ENCODE measurements at places on chromosomes 2 and 18. TPM values are rescaled to one million over a fixed set of nuclear protein-coding genes. Genes with fewer than 3 reads are reported as not detected.

NPHP1 gene
- 2.1 TPM for polyA plus RNA-seq

PSMA8 gene
- polyA plus RNA-seq, result 3.9 TPM

TUBA4B gene
- polyA plus RNA-seq, result not detected

FNDC4 gene
- 0.65 TPM for polyA plus RNA-seq

LYPD1 gene
- polyA plus RNA-seq, result not detected

DNA sequence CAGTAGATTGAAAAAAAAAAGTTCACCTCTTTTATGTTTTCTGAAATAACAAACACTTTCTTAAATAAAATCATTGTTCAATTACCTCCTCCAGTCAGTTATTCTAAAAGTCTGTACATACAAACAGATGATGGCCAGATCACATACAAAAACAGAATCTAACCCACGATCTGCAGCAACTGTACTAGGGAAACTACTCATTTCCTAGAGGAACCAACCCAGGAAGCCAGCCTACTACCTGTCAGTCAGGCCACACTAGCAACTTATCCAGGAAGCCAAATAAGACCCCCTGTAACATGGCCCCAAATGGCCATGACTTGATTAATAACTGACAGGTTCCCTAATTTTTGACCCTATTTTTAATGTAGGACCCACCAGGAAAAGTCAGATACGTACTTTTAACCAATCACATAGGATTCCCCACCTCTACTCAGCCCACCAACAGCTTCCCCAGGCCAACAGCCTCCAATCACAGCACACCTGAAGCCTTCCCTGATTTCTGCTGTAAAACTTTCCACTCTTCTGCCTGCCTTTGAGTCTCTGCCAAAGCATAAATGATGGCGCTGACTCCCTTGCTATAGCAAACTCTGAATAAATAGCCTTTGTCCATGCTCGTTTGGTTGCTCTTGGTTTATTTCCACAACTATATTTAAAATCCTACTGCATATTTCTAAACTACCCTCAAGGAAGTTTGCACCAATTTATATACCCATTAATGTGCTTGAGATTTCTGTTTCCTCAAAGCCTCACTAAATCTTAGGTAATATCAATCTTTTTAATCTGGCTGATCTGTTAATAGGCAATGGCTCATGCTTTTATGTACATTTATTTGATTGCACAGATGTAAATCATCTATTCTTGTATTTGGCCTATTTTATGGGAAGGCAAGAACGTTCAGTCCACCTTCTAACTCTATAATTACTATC lies 486.4 kb downstream of the FBXO15 start:
- DNase-seq, result no peak

DNA sequence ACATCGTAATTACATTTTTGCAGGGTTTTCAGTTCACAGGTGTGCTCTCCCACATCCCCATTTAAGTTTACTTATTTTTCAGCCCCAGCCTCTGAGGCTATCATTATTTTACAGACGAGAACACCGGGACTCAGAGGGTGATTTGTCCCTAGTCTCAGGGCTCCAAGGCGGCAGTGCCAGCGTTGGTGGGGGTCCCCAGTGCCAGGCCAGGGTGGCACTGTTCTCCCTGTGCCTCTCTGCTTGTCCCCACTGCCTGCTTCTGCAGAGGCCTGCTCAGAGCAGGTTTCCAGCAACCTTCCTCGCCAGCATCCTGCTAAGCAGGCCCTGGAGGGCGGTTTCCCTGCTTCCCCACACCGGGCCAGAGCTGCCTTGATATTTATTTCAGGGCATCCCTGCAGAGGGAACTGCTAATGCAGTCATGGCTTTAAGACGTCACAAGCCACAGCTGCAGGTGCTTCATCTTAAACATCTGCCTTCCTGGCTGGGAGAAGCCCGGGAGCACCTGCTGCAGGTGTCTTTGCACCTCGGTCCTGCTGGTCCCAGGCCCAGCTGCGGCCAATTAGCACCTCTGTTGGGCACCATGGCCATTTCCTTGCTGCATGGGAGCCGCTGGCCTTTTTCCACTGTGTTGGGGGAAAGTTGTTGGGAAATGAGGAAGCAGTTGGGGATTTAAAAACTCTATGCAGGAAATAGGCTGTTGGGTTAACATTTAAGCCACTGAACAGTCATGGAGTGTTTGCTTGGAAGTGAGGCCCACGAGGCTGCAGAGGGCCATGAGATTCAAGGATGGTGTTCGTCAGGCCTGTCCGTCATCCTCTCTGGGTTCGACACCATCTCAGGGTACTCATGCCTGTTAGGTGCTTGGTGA lies 22.8 kb downstream of the HPCAL1 start:
- no peak for DNase-seq

- DNase-seq, result no peak
Measured at GRCh38 chr18:48835119-48835518, 115.6 kb downstream of the SMAD7 start.

DNA sequence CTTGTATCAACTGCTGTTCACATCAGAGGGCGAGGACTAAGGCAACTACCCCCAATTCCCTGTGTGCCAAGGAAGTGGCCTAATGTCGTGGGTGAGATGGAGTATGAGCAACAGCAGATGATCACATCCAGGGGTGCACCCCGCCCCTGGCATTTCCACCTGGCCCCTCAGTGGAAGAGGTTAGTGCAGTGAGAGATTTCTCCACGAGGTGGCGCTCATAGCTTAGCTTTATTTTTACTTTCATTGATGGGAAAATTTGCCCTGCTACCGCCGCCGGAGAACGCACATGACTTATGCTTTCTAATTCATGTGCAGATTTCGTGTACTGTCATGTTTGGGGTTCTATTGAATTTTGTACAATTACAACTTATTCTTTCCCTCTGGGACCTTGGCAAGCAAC lies 470.6 kb upstream of the MEX3C start:
- DNase-seq, result no peak

- no peak for DNase-seq
Measured at GRCh38 chr2:182594286-182594685, 121.8 kb upstream of the DNAJC10 start.

DNA sequence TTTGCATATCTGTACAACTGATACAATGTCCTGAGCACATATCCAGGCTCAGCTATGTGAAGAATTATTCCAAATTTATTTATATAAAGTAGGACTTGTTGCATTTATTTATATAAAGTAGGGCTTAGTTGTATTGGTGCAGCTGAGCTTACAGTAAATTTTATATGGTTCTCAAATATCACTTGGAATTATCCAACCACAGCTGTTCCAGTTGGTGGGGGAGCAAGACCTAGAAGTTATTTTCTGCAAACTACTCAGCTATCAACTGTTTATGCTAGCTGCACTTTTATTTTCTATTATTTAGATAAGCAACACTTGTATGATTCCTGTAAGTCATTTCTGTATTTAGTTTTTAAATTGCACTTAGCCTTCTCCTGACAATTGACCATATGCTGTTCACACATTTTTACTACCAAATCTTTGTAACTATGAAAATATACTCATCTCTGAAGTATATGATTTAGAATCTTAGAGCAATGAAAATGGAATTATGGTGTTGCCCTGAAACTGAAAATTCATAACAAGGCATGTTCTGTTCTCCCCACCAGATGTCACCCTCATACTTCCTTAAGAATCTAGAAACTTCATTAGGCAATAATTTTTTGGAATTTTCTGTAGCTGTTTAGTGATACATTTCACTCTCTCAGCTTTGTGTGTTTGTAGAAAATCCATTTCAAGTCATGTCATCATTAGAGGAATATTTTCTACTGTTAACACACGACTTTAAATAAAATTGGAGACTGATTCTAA lies 157.0 kb upstream of the CBLN2 start:
- DNase-seq, result no peak

- no peak for DNase-seq
Measured at GRCh38 chr2:82893190-82893589, 1565.9 kb downstream of the SUCLG1 start.

- no peak for DNase-seq
Measured at GRCh38 chr2:160901613-160902012, 258.6 kb upstream of the TANK start.

DNA sequence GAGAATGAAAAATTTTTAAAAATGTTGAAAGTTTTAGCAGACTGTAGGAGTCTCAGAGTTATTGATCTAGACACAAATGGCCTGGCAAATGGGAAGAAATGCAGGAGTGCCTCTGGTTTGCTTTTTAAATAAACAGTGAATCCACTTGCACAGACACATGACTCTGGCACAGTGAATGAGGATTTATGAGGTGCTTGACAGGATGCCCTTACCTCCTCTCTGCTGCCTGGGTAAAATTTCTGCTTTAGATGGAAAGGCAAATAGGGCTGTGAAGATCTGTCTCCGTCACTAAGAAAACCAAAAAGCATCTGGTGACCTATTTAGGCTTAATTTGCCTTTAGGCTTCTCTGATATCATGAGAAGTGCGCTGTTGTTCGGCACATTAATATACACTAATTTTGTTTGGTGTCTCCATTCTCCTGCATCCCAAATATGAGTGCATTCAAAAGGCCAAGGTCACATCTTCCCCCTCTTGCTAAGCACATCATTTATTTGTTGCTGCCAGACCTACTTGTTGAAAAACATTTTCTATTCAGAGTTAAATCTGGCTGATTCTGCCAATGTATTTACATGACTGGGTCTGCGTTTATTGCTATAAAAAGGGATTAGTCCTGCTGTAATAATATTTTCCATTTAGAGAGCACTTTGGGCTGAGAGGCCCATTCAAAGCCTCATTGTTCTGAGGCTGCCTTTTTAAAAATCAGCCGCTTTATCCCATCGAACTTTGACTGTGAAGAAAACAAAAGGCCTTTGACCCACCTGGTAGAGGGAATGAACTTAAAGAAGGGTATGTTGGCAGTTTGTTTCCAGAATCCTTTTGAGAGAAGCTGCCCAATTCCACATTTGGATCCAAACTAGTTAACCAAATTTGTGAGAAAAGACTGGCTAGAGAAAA lies 94.9 kb downstream of the RNF152 start:
- DNase-seq, result no peak
